ENCODE measurements at places on chromosomes 12 and 14.
A peak's percentile ranks its signal among the peaks of the same experiment; 100 is the strongest.

GRCh38 chr12:67469666-67470065 lies 178.9 kb upstream of the DYRK2 start:
- DNase-seq = peak; percentile 40

- DNase-seq = no peak
These were observed 15.0 kb downstream of the FNTB start for GRCh38 chr14:65001723-65002122.

- peak; percentile 79 for DNase-seq
These were observed 87.8 kb downstream of the ZFP36L1 start for GRCh38 chr14:68704736-68705720.

GRCh38 chr12:4320497-4320852 lies 538 bp upstream of the TIGAR start:
- DNase-seq = peak; percentile 43

DNA sequence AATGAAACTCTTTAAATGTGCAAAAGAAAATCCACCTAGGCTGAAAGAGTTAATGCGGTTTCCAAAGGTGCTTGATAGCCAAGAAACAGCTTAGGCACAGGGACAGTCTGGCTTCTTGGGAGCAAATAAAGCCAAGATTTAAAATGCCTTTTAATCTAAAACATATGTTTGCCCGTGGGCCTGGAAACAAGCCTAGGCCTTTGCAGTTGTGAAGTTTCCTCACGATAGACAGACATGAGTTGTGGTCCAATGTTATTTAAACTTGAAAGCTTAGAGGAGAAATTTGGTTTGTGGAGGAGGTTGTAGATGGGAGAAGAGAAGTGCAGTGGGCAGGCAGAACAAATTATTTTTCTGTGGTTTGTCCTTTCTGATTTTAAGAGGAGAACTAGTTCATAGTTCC lies 29.8 kb downstream of the PROX2 start:
- no peak for DNase-seq

DNA sequence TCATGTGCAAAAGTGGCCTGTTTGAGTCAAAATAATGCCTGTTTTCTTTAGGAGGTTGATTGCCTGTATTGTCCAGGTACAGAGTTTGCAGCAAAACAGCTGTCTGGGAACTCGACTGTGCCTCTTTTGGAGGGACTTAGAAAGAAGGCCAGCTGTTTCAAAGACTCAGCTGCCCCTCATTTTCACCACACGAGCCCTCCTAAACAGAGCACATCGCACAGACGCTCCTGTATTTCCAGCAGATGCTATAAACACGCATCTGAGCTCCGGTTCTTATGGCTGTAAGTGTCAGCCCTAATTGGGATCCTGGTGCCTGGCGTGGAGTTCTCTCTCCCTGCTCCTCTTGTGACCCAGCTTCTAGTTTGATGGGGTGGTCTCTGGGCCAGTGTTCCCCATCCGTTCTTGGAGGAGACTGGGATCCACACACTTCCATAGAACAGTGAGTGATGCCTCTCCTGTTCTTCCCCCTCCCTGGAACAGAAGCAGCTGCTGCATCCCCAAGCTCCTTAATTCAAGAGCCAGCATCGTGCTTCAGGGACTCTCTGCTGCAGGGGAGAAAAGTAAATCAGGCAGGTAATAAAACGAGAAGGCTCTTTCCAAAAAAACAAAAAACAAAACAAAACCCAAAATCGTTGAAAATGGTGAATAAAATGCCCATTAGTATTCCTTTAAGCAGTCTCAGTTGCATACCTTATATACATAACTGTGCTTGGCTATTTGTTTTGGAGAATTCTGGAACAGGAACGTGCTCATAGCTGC lies 269.0 kb downstream of the SLC15A4 start:
- DNase-seq = no peak

DNA sequence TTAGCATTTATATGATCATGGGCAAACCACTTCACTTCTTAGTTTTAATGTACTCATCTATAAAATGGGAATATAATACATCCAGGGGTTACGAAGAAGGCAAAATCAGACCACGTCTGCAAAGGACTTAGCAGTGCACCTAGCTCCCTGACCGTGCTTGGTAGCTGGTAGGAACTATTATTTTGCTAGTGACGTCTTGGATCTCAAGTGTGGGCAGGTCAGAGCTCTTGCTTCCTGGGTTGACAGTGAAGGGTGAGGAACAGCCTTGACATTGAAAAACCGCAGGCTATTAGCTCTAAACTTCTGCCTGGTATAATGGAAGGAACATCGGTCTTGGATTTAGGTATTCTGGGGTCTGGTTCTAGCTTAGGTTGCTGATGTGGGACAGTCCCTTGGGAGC lies 89.3 kb upstream of the MED13L start:
- DNase-seq = no peak

- DNase-seq = no peak
These were observed 76.8 kb downstream of the ATXN7L3B start for GRCh38 chr12:74614426-74614825.
